ENCODE measurements at places on chromosomes 13 and 19.
A peak's percentile ranks its signal among the peaks of the same experiment; 100 is the strongest.

GRCh38 chr19:16446108-16446723 is 25.6 kb downstream of the EPS15L1 start:
- DNase-seq: no peak

GRCh38 chr13:99654076-99654475 is 152.8 kb downstream of the TM9SF2 start:
- no peak for DNase-seq

DNA sequence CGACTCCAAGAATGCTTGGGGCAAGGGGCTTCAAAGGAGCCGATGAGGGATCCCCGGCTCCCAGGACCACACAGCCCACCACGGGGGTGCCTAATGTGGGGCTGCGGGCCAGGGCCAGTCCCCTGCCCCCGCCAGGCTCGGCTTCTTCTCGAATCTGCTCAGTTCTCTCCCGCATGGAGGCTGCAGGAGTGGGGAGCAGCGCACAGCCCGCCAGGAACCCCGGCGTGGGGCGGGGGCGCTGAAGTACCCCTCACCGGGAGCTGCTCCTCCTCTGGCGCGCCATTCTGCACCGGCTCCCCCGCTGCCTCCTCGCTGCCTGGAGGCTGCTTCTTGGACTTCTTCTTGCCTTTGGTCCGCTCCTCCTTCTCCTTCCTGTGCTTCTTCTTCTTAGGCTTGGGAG is 14.7 kb downstream of the IZUMO4 start:
- DNase-seq: no peak

DNA sequence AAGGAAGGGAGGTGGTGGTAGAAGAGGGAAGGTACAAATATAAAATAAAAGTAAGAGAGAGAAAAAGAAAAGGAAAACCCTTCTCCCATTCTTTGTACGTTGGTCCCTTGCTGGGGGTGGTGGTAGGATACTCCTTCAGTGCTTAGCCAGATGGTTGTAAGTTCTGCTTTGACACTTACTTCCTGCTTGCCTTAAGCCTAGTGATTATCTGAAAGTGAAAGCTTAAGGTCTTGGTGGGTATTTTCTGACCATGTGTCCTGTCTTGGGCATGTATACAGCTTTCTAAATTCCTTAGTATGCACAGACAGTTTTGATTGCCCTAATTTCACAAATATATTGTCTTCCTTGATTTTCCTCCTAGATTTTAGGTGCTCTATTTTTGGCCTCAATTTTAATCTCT is 314.8 kb downstream of the PCDH17 start:
- DNase-seq: no peak

GRCh38 chr13:96632536-96633320 is 361.5 kb downstream of the OXGR1 start:
- DNase-seq: no peak

DNA sequence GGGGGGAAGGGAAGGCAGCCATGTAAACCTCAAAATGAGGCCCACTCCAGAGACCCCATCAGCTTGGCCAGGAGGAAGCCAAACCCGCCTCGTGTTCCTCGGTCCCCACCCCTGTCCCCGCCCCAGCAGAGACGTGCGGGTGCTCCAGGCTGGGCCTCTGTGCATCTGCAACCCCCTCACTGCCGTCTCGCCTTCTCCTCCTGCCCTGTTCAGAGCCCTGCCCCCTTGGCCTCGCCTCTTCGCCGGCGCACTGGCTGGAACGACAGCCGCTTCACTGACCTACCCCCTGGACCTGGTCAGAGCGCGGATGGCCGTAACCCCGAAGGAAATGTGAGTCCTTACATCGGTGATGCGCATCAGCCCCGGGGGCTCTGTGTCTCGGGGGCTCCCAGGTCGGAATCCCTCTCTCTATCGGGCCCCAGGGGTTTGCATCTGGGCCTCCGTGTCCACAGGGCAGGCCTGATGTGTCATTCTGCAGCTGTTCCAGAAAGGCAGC is 32.2 kb downstream of the TMEM161A start:
- peak; percentile 82 for DNase-seq

DNA sequence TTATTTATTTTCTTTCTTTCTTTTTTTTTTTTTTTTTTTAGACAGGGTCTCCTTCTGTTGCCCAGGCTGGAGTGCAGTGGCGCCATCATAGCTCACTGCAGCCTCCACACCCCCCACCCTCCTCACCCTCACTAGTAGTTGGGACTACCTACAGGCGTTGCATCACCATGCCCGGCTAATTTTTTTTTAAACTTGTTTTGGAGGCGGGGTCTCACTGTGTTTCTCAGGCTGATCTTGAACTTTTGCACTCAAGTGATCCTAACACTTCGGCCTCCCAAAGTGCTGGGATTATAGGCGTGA is 33.6 kb downstream of the GJA3 start:
- no peak for DNase-seq

GRCh38 chr13:98459171-98459681 is 117.7 kb downstream of the STK24 start:
- DNase-seq: no peak

DNA sequence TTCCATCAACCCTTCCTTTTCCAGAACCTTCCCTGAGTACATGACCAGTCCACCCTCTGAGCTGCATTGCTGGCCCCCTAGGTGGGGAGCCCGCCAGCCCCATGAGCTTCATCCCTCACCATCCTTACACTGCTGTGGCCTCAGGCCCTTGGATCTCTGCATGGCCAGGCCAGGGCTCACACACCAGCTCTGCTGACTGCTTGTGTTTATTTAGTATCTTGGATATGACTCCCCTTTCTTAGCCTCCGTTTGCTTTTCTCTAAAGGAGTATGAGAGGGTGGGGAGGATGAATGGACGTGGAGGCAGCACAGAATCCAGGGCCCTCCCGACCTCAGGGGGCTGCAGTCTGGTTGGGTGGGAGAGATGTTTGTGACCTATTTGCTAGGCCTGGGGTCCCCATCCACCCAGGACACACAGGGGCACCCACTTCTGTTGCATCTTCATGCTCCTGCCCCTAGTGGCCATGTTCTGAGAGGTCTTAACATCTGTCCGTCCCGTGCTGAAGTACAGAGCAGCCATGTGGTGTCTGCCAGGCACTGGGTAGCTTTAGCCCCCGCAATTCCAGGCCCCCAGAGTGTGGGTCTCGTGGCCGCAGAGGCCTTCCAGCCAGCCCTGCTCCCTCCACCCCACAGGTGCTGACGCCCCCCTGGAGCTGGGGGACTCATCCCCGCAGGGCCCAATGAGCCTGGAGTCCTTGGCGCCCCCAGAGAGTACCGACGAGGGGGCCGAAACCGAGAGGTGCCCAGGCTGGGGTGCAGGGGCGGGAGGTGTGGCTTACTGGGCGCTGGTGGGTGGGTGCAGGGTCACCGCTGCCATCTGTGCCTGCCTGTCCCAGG is 13.0 kb downstream of the ARHGEF1 start:
- DNase-seq: no peak

DNA sequence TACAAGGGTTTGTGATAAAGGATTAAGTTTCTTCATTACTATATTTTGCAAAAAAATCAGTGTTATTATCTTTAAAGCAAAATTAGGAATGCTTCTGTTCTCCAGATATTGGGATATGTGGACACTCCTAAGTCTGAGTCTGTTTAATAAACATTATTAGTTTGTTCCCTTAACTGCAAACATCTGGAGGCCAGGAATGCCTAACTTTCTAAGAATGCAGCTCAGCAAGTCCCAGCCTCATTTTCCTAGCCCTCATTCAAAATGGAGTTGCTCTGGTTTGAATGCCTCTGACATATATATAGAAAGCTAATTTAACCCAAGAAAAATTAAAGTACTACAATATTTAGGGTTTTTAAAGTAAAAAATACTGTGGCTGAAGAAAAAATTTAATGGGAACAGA is 33.6 kb upstream of the EDNRB start:
- DNase-seq: no peak

GRCh38 chr13:36370108-36370429 is 23.9 kb upstream of the SPART start:
- DNase-seq: no peak

- no peak for DNase-seq
These were observed 752.5 kb upstream of the SGCG start for GRCh38 chr13:22428188-22428828.

- no peak for DNase-seq
These were observed 5.1 kb downstream of the EGLN2 start for GRCh38 chr19:40803857-40804782.

- DNase-seq: no peak
These were observed 30.4 kb upstream of the IRS2 start for GRCh38 chr13:109816808-109817203.

- DNase-seq: no peak
These were observed 1295.1 kb upstream of the PCDH20 start for GRCh38 chr13:62710787-62711186.

- no peak for DNase-seq
These were observed at the start of gene IL4I1 for GRCh38 chr19:49896863-49897621. Gene IL4I1, minus strand, starts transcription at chr19:49896887. Its CDS starts 727 bp downstream, at chr19:49896160.

DNA sequence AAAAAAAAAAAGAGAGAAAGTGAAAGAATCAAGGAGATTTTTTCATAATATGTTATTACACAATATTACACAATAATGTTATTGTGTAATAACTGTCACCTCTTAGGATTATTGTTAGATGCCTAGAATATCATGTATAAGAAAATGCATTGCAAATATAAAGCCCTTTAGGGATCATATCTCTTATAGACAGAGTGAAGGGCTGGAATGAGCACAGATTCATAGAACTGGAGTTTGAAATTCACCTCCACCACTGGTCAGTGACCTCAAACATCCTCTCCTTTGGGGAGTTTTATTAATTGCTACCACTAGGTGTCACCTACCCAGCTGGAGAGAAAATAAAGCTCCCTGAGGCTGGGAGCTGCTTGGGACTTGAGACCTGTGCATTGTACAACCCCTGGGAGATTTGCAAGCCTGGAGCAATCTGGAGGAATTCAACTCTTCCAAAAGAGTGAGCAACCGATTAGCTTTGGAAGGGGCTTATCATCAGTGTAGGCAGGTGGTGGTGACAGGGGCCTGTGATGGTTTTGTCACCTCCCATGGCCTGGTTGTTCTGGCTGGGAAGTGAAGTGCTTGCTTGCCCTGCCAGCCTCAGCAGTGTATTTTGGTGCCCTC is 30.3 kb upstream of the FRY start:
- DNase-seq: peak; percentile 57

DNA sequence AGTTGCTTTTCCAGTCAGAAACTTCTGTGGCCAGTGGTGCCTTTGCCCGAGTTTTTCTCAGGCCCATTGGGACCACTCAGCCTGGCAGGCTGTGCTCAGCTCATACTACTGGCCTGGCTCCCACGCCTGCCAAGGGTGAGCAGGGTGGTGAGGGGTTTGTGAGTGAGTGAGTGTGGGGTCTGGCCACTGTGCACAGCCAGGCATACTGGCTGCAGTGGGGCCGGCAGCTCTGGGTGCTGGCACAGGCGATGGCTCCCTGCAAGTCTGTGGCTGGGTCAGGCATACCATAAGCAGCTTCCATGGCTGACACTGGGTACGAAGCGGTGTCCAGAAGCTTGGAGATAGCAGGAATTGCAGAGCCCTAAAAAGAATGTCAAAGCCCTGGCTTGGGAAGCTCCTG is 161.0 kb downstream of the SLITRK6 start:
- DNase-seq: peak; percentile 48

DNA sequence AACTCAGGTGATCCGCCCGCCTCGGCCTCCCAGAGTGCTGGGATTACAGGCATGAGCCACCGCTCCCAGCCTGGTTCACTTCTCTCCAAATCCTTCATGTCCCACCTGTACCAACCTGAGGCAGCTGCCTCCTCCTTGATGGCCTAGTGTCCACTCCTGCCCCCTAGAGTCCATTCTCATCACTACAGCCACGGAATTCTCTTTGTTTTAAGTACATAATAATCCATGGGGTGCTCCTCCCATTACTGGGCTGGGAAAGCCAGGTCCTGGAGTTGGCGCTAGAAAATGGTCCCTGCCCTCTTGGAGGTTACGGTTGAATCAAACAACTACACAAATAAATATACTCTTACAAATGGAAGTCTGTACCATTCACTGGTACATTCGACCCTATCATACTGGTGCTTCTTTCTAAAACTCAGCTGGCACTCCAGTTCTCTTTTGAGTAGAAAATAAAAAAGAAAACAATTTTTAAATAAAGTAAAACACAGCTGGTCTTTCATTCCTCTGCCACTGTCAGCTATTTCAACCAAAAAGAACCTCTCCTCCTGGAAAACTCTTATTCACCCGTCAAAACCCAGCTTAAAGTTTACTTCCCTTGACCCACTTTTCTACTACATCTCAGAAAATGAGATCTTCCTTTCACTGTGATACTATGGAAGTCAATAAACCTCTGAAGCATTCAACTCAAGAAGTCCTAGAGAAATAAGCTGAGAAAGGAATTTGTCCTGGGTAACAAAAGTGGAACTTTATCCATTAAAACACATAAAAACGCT is 22.4 kb upstream of the ARHGEF18 start:
- DNase-seq: peak; percentile 67

DNA sequence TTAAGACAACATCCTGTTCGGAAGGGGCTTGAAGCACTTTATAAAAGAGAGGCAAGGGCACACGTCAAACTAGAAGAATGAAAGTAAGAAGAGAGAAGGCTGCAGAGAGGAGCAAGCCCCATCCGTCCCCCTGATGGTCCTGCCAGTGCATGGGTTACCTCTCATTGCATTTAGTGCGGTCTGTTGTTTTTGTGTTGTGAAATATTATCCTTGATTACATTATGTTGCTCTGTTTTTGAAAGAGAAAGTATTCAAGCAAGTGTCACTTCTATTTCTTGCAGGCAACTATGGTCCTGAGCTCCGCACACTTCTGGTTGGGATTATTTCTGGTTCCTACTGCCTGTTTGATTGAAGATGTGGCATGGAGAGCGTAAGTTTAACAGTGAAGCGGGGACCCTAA is 90.5 kb downstream of the SHISA2 start:
- DNase-seq: no peak

GRCh38 chr19:4693471-4694121 is 23.5 kb upstream of the MYDGF start:
- no peak for DNase-seq

- DNase-seq: no peak
These were observed 24.4 kb upstream of the NMRK2 start for GRCh38 chr19:3908266-3909054.

GRCh38 chr13:80716610-80717081 is 375.7 kb upstream of the SPRY2 start:
- no peak for DNase-seq

GRCh38 chr19:7904074-7905020 is 670 bp downstream of the MAP2K7 start:
- no peak for DNase-seq

DNA sequence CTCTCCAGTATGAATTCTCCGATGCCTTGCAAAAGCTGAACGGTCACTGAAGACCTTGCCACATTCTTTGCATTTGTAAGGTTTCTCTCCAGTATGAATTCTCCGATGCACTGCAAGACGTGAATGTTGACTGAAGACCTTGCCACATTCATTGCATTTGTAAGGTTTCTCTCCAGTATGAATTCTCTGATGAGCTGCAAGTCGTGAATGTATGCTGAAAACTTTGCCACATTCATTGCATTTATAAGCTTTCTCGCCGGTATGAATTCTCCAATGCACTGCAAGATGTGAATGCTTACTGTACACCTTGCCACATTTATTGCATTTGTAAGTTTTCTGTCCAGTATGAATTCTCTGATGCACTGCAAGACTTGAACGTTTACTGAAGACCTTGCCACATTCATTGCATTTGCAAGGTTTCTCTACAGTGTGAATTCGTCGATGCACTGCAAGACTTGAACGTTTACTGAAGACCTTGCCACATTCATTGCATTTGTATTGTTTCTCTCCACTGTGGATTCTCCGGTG is 20.0 kb upstream of the ZNF841 start:
- no peak for DNase-seq

GRCh38 chr13:107534548-107534947 is 680.8 kb downstream of the LIG4 start:
- no peak for DNase-seq

- peak; percentile 94 for DNase-seq
These were observed at the start of gene SLITRK1 for GRCh38 chr13:83881917-83882605. Gene SLITRK1, minus strand, starts transcription at chr13:83882474. Its CDS starts 967 bp downstream, at chr13:83881507.
